Posterior vena cava (tissue), 2 donors: ENCODE measurements at places on chromosomes 11 and 22. TPM values are rescaled to one million over a fixed set of nuclear protein-coding genes. Genes with fewer than 3 reads are reported as not detected.
A peak's percentile ranks its signal among the peaks of the same experiment; 100 is the strongest.

DNA sequence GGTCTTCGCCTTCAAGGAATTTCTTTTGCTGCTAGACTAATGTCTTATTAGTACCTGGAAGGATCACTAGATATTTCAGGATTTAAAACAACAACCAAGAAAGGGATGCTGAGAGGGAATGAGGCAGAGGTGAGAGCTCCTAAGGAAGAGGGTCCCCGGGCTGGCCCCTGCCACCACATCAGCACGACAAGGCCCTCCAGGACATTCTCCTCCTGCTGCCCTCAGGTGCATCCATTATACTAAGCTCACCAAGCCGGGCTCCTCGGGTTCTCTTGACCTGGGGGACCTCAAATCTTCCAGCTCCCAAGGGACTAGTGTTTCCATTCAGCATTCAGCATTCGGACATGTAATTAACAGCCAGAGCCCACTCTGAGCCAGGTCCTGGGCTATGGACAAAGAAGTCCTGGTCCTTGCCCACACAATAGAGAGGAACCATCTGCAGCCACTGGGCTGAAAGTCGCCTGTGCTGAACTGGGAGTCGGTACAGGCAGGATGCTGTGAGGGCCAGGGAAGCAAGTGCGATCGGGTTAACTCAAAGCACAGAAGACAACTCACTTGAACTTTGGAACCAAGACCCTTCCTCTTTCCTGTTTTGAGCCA is 29.4 kb upstream of the OAF start:
- peak; percentile 46 for DNase-seq

GRCh38 chr22:36355362-36355761 is 32.4 kb downstream of the MYH9 start:
- no peak for DNase-seq

DNA sequence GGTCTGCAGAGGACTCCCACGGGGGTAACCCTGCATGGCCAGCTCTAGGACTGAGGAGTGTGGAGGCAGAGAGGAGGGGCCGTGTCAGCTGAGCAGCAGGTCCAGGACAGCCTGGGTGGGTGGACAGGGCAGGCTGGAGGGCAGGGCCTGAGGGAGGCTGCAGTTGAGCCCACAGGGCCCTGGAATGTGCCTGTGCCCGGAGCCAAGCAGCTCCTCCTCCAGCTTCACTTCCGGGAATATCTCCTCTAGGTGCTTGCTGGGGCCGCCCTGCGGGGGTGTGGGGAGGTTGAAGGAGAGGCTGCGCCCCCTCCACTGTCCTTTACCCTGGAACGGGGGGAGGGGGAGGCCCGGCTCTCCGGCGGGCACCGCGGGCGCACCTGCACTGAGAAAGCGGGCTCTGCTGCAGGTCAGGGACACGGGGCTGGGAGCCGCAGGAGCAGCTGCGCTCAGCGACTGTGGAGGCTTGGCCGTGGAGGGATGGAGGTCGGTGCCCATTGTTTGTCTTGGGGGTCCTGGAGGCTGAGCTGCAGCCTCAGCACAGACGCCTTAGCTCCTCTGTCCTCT is 1293.2 kb downstream of the BRD1 start:
- no peak for DNase-seq

DNA sequence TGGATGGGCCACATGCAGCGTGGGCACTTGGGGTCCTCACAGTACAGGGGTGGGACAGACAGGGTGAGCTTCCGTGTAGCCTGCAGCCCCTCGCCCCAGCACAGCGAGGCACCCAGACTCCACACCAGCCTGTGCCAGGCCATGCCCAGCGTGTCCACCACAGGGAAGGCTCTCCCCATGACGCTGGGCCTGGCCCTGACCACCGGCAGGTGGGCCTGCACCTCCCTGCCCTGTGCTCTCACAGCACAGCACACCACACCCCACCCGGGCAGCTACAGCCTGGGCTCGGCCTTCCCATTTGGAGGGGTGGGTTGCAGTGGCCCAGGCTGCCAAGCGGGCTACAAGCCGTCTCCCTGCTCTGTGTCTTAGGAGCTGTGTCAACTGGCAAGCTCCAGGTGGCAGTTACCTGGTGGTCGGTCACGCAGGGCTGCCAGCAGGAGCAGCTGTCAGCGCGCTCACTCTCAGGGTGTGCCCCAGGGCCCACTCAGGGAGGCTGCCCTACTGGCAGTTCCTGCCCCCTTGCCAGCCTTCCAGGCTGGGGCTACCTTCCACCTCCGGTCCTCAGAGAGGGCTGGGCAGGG is 4.6 kb downstream of the MOB2 start:
- peak; percentile 76 for DNase-seq

GRCh38 chr11:29029452-29029851 is 921.3 kb downstream of the METTL15 start:
- no peak for DNase-seq

DNA sequence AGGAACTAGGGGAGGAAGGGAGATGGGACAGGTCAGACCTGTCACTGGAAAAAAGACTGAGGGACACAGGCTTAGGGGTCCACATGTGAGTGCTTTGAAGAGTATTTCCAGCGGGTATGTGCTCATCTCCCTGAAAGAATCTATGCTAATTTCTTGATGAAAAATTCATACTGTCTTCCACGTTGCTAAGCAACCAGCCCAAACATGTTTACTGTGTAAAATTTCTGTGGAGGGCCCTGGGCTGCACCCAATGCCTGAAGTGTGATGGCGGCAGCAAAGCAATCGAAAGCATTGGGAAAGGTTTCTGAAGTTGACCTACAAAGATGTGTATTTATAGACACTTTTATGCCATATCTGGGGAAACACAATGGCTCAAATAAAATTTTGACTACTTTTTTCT is 7.4 kb downstream of the SYT13 start:
- DNase-seq: no peak

- DNase-seq: no peak
Measured at GRCh38 chr11:134330611-134331353, 1.0 kb upstream of the GLB1L2 start.

GRCh38 chr11:79536155-79536917 is 95.5 kb upstream of the TENM4 start:
- DNase-seq: no peak

DNA sequence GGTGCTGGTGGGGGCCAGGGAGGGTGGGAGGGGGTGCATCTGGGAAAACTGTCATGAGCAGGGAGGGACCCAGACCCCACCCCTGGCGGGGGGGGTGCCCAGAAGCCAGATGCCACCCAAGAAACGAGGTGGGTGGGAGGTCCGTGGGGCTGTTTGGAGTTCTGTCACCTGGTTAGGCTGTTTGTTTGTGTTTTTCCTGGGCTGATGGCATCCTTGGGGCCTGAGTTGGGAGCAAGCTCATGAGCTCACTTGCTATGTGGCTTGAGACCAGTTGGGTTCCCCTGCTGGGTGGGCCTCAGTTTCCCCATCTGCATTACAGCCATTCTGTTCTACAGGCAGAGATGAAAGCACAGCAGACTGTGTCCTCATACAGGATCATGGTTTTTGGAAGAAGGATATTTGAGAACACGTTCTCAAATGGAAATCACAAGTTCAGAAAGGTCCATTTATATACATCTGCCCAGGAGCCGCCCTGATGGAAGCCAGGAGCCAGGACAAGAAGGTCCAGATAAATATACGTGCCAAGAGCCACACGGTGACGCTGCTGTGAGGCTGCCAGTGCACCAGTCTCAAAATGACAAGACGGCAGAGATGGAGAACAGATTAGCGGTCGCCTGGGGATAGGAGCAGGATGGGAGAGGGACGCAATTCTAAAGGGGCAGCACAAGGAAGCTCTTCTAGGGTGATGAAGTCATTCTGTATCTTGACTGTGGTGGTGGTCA is 312.9 kb downstream of the MN1 start:
- peak; percentile 42 for DNase-seq

- no peak for DNase-seq
Measured at GRCh38 chr11:22433094-22433455, 94.9 kb downstream of the SLC17A6 start.

DNA sequence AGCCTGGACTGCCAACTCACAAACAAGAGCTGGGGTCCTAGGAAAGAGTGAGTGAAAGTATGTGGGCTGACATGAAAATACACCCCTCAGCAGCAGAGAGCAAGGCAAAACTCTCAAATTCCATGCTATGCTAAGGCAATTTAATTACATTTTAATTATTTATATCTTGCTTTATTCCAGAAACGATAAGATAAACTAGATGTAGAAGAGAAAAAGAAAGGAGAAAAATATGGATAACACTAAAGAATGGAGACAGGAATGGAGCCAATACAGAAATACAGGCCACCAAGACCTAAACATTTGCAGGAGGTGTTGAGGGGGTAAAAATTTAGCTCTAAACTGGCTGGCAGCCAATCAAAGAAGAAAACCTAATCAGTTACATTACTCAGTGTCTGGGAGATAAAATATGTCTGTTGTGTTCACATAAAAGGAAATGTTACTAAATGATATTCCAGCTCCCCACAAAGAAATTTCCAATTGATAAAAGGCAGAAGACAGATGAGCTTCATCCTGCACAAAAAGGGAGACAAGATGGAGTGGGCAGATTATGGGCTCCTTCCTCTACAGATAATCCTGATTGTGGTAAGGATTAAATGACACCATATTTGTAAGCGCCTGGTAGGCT is 223.5 kb upstream of the BLID start:
- DNase-seq: no peak

- no peak for DNase-seq
Measured at GRCh38 chr22:32754413-32755041, 47.0 kb upstream of the TIMP3 start.

DNA sequence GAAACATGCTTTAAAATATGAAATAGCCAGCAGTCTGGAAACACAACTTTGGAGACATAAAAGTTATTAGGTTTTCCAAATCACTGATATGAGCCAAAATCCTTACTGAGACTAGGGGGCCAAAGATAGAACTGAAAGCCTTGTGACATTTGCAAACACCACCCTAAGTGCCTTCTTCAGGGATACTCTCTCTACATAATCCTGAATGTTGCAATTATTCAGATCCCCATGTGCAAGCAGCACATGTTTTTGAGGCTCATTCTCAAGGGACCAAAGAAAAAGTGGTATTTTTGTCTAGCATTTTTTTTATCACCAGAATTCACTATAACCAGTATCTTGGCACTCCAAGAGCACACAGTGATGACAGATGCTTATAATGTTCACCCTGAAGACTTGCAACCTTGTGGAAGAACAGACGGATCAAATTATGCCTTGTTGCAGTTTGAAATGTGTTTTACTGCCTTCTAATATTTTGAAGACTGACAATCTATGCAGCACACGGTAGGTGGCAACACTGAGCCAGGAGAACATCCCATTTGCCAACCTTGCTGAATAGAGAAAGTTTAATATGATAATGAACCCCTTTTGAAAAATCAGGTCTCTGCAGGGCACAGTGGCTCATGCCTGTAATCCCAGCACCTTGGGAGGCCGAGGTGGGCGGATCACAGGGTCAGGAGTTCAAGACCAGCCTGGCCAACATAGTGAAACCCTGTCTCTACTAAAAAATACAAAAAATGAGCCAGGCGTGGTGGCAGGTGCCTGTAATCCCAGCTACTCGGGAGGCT is 78.5 kb downstream of the PLEKHA7 start:
- DNase-seq: no peak

- DNase-seq: no peak
Measured at GRCh38 chr11:105158436-105158835, 18.9 kb upstream of the CARD18 start.

- DNase-seq: peak; percentile 88
Measured at GRCh38 chr11:68014157-68014946, 4.2 kb downstream of the ALDH3B1 start.

DNA sequence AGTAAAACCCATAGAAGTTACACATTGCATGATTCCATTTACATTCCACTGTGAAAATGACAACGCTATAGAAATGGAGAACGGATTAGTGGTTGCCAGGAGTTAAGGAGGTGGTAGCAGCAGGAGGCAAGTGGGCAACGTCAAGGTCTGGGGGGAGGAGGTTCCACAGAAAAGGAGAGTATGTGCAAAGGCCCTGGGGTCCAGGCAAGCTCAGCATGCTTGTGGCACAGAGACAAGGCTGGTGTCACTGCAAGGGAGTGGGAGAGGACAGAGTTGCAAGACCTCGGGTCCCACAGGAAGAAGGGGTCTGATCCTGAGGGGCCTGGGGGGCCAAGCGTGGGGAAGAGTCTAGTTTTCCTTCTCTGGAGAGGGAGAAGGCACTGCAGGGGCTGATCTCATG is 240.8 kb downstream of the MN1 start:
- DNase-seq: no peak

- DNase-seq: no peak
Measured at GRCh38 chr22:29944339-29944738, 61.4 kb downstream of the MTMR3 start.

DNA sequence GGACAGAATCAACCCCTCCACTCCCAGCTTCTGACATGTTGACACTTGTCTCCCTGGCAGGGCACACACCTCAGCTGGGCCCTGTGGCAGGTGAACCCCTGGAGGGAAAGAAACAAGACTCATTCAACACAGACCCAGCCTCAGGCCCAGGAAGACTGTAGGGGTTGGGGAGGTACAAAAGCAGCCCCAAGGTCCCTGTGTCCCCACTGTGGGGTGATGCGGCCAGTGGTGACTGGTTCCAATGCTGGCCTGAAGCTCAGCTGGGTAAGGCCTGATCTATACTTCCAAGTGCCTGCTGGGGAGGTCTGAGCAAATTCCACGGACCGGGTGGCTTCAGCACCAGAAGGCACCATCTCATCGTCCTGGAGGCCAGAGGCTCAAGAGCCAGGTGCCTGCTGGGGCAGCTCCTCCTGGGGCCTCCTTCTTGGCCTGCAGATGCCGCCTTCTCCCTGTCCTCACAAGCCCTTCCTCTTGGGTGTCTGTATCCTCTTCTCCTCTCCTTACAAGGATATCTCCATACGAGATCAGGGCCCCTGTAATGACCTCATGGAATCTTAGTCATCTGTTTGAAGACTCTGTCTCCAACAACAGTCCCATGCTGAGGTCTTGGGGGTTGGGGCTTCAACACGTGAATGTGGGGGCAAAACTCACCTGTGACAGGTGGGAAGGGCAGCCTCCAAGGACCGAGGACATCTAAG is 1492.1 kb downstream of the BRD1 start:
- DNase-seq: no peak

DNA sequence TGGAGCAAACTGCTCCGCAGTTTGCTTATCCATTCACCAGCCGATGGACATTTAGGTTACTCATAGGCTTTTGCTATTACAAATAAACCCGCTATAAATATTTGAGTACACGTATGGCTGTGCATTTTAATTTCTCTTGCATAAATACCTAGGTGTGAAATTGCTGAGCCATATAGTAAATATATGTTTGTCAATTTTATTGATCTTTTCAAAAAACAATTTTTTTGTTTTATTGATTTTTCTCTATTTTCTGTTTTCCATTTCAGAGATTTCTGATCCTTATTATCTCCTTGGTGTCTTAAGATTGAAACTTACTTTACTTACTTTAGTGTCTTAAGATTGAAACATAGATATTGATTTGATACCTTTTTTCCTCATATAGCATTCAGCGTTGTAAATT is 4.5 kb downstream of the ZNF74 start:
- no peak for DNase-seq

- peak; percentile 57 for DNase-seq
Measured at GRCh38 chr22:49212002-49212401, 615.7 kb downstream of the BRD1 start.

GRCh38 chr11:122523846-122524805 is 131.4 kb upstream of the UBASH3B start:
- no peak for DNase-seq

The FAM118A gene
- 16.0 TPM for total RNA-seq

The KLHDC7B gene
- 0.14 TPM for total RNA-seq

The NAV2 gene
- 108 TPM for total RNA-seq

The TYR gene
- total RNA-seq: not detected

The C11orf42 gene
- not detected for total RNA-seq

The KRTAP5-11 gene
- not detected for total RNA-seq

The CALCB gene
- total RNA-seq: not detected

The ZNF280B gene
- total RNA-seq: 0.81 TPM

The OR8G5 gene
- total RNA-seq: not detected

The CRYAB gene
- total RNA-seq: 713 TPM

The UPB1 gene
- total RNA-seq: 0.24 TPM

The TXN2 gene
- 50.1 TPM for total RNA-seq

The NLRP10 gene
- total RNA-seq: not detected
